T-helper 22 cell (primary cell): ENCODE measurements at places on chromosomes 2 and 18.

- DNase-seq: no peak
Observed at GRCh38 chr2:221156062-221156734, 415.9 kb downstream of the EPHA4 start.

DNA sequence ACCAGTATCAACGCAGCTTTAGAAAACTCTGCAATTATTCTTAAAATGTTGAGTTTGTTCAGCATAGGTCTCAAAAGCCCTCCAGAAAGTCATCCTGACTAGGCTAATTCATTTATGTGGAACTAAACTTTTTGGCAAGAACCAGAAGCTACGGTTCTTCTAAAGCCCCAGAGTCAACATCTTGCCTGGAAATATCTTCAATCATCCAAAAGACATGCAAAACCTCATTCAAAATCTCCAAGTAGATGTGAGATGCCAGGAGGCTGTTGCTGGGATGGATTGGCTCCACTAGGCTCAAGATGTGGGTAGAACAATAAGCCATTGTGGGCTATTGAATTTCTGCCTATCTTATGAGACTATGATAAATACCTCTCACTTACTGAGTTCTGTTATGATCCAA is 2.1 kb upstream of the SCG2 start:
- no peak for DNase-seq

- DNase-seq: no peak
Observed at GRCh38 chr2:231212329-231212845, 14.0 kb downstream of the ARMC9 start.

- no peak for DNase-seq
Observed at GRCh38 chr2:33351781-33352180, 124.7 kb upstream of the RASGRP3 start.

DNA sequence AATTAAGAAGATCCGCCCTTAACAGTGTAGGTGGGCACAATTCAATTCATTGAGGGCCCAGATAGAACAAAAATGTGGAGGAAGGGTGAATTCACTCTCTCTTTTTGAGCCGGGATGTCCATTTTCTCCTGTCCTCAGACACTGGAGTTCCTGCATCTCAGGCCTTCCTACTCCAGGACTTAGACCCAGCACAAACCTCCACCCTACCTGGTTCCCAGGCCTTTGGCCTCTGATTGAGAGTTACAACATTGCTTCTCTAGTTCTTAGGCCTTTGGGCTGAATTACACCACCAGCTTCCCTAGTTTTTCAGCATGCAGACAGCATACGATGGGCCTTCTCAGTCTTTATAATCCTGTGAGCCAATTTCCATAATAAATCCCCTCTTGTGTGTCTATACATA is 87.8 kb upstream of the TMEM17 start:
- DNase-seq: no peak

- no peak for DNase-seq
Observed at GRCh38 chr18:44818668-44819403, 138.1 kb downstream of the SETBP1 start.

GRCh38 chr2:1266351-1266750 is 146.9 kb upstream of the TPO start:
- no peak for DNase-seq

- DNase-seq: no peak
Observed at GRCh38 chr18:48218285-48219022, 190.7 kb downstream of the ZBTB7C start.
